Stimulated activated naive CD4-positive, alpha-beta T cell treated with Interleukin-2 at 50 U/mL for 16 hours (primary cell): ENCODE measurements at places on chromosomes 1 and 21.

- no peak for DNase-seq
Observed at GRCh38 chr1:6854166-6854565, 68.9 kb downstream of the CAMTA1 start.

DNA sequence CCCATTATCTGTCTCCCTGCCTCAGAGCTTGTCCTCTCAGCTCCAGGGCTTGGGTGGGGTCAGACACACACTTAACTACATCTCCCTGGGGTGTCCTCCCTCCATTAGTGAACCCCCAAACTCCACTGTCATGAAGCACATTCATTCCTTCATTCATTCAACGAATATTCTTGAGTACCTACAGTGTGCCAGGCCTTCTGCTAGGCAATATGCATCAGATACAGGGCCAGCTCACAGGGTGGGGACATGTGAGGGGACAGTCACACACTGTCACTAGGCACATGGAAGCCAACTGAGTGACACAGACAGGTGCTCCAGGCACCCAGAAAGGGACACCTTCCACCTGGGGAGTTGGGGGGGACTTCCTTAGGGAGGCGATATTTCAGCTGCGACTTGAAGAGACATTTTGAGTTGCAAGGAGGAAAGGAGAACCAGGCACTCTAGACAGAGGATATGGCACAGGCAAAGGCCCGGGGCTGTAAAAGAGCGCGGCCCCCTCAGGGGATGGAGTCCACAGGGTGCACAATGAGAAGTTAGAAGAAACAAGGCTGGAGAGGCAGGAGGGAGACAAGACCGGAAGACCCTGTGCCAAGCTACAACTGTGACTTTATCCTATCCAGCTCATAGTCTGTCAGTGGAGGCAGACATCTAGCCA lies 8.7 kb upstream of the S100A8 start:
- no peak for DNase-seq

DNA sequence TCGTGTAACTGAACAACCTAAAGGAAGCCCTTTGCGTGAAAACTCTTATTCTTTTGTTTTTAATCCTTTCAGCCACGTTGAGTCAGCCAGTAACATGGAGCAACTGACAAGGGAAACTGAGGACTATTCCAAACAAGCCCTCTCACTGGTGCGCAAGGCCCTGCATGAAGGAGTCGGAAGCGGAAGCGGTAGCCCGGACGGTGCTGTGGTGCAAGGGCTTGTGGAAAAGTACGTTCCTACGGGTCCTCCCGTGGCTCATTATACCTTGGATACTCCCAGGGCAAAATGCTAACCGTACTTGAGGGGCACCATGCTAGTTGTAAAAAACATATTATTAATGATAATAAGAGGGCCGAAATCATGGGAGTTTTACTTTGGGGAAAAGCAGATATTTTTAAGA lies 49.4 kb downstream of the LAMC2 start:
- no peak for DNase-seq

DNA sequence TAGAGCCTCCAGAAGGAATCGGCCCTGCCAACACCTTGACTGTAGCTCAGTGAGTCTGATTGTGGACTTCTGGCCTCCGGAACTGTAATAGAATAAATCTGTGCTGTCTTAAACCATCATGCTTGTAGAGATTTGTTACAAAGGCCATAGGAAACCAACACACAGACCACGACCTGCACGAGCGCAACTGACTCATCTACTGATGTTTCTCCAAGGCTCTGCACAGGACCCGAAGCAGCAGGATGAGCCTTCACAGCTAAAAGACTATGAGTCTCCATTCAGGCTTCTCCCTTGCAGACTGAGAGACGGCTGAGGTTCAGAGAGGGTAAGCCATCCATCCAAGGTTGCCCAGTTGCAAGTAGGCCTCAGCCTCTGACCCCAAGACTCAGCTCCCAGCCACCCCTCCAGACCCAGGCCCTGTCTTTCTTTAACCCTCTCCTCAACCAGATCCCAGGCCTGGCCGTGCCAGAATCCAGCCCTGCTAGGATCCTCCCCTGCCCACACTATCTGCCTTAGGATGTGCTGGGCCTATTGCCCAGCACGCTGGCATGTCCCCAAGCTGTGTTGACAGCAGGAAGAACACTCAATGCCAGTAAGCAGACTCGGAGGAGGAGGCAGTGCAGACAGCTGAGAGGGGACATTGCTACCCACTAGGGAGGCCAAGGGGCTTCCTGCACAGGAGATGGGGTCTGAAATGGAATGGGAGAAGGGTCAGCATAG lies 109.0 kb downstream of the HMGB4 start:
- no peak for DNase-seq

GRCh38 chr1:95181096-95181495 lies 52.9 kb upstream of the RWDD3 start:
- DNase-seq, result no peak

GRCh38 chr1:77347646-77348045 lies 65.8 kb downstream of the AK5 start:
- no peak for DNase-seq

GRCh38 chr1:238652346-238652968 lies 733.9 kb upstream of the CHRM3 start:
- no peak for DNase-seq

DNA sequence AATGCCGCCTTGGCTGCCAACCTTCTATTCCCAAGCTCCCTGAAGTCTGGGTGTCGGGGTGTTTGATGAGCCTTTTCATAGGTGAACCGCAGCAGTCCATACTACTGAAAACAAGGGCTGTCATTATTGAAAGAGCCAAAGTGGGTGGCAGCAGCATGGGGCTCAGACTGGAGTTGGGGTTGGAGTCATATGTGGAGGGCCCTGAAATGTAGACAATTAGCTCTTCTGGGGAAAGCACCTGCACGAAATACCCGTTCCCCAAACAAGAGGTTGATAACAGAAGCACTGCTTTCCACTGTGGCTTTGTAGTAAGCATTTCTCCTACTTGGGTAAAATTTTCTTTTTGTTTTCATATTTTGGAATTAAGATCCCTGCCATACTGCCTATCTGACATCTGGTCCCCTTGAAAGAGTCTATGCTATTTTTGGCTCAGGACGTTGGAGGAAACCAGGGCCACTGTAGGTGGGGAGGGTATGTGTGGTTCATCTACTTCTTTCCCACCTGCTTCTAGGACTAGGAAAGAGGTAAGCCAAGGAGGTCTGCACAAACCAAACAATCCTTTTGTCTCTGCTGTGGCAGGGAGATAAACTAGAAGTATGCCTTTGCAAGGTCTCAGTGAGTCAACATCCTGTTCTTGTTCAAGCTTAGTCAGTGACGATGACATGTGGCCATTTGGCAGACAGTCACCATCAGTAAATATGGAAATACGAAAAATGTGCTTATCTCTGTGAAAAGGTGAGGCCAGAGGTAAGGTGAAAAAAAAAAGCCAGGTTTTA lies 197.0 kb upstream of the UBE2U start:
- DNase-seq, result no peak

DNA sequence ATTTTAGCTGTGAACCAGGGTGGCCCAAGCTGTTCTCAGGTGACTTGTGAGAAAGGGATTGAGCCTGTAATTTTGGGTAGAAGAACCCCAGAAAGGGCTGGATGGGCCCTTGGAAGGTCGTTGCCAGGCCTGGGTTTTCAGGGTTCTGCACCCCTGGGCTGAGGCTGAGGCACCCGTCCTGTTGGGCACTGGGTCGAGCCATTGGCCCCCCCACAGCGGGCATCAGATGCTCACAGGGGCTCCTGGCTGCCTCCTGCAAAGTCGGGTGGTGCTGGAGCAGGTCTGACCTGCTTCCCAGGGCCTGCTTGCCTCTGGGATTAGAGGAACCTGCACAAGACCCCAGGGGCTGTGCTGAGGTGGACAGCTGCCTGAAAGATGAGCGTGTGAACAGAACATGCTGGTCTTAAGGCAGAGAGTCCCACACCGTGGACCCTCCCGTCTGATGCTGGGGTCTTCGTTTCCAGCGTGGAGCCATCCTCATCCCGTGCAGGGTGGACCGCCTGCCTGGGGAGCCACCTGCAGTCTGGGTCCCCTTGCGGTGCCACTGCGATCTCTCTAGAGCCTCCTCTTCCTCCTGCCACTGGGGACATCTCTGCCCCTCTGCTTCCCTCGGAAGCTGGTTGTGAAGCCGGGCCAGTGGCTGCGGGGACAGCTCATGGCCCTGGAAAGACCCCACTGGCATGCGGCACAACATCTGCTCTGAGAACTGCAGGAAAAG lies 1.7 kb upstream of the TRPM2 start:
- no peak for DNase-seq

DNA sequence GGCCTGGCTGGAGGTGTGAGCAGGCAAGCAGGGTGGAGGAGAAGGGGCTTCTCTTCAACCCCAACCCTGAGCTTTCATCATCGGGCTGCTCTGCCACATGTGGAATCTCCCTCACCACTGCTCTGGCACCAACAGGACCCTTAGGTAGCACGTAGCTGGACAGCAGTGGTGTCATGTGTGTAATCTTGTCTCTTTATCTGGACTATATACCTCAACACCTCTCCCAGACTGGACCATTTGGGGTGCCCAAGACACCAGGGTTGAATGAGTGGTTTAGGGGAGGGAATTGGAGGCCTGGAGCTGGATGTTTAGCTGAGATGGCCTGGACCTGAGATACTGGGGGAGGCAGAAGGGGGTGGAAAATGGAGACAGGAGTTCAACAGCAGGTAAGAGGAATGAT lies 63.0 kb downstream of the UBE2T start:
- no peak for DNase-seq

DNA sequence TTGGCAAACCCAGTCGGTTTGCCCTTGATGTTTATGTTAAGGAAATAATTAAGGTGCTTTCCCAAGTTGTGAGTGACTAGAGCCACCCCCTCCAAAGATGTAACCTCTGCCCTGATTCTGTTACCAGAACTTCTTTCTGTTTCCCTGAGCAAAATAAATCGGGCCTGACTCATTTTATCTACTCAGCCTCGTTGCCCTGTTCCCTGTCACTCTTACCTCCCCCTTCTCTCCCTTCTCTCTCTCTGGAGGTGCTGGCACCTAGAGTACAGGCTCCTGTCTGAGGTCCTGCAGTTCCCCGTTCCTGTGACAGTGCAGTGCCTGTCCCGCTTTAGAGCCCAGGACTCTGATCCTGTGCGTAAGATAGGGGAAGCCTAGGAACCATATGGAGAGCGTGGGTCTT lies 35.4 kb downstream of the CXADR start:
- DNase-seq, result no peak

- peak; percentile 19 for DNase-seq
Observed at GRCh38 chr1:43978551-43979260, at the start of gene B4GALT2. B4GALT2 (plus strand) TSS chr1:43979210; CDS start chr1:43981161, 1,951 bp downstream.

GRCh38 chr1:30798389-30799232 lies 41.0 kb upstream of the LAPTM5 start:
- no peak for DNase-seq

DNA sequence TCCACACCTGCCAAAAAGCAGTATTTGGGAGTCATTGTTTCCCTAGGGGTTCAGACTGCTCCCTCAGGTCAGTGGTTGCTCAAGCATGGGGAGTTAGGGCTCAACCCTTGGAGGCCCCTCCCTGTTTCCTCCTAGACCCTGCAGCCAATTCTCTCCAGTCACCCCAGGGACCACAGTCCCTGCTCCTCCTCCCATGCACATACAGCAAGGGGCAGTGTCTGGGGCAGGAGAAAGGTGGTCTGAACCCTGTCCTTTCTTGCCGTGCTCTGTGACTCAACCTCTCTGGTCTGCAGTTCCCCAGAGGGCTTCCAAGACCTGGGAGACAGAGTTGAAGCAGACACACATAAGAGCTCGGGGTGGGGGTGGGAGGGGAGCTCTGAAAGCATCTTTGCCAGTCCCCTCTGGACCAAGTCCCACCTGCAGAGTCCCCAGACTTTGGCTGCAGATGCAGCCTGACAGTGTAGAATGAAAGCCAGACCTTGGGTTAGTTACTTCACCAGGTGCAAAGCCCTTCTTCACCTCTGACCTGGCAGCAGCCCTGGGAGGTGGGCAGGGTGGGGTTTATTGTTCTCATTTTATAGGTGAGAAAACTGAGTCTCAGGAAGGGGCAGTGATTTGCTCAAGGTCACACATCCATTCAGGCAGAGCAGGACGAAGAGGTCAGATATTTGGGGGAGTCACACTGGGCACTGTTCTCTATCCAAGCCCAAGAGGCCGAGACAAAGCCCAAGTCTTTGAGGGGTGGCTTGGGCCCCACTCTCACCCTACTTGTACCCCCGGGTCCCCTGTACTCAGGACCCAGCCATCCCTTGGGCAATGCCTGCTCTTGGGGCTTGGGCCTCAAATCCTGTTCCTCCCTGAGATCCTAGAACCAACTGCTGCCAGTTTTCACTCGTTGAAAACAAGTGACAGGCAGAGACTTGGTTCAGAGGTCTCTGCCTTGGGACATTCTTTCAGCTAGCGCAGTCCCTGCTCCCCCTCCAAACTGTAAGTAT lies 748 bp downstream of the PDZK1IP1 start:
- no peak for DNase-seq

GRCh38 chr1:186154651-186155050 lies 220.4 kb downstream of the TPR start:
- no peak for DNase-seq

GRCh38 chr1:174812656-174813055 lies 187.1 kb upstream of the CACYBP start:
- DNase-seq, result no peak

- no peak for DNase-seq
Observed at GRCh38 chr1:230807029-230807428, 59.8 kb downstream of the CAPN9 start.
